Muscle of back (tissue), 13 donors: ENCODE measurements at places on chromosomes 11 and 22. TPM values are rescaled to one million over a fixed set of nuclear protein-coding genes. Genes with fewer than 3 reads are reported as not detected.

TEX12 gene
- polyA plus RNA-seq = 0.23 TPM

KRTAP5-3 gene
- not detected for polyA plus RNA-seq

MED17 gene
- 23.9 TPM for polyA plus RNA-seq

DCHS1 gene
- polyA plus RNA-seq = 40.2 TPM

OR10A4 gene
- polyA plus RNA-seq = not detected

ARL14EP gene
- 41.7 TPM for polyA plus RNA-seq

GAB4 gene
- 0.07 TPM for polyA plus RNA-seq

DNHD1 gene
- 13.5 TPM for polyA plus RNA-seq

MS4A4A gene
- 8.7 TPM for polyA plus RNA-seq

PANX3 gene
- polyA plus RNA-seq = not detected

TIGD3 gene
- not detected for polyA plus RNA-seq

LRRC56 gene
- 5.4 TPM for polyA plus RNA-seq
